Stimulated activated CD4-positive, alpha-beta T cell treated with anti-CD3 and anti-CD28 coated beads, Interleukin-15, amount 100 ng/mL, for 48 hours (primary cell): ENCODE measurements at places on chromosomes 2 and 18.

DNA sequence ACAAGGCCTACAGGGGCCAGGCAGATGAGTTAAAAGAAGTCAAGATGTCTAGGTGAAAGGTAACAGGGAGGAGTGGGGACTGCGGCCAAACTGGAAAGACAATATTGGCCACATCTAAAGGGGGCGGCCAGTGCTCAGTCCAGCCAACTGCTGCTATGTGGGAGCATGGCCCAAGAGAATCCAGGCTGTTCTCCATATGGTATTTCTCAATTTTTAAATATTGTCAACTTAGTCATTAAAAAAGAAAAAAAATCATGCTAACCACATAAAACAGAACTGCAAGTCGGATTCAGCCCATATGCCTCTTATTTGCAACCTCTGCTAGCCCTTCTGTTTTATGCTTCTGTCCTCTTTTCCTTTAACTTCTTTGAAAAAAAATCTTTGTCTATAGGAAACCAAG is 14.8 kb downstream of the TRABD2A start:
- no peak for DNase-seq

GRCh38 chr18:37787452-37787851 is 221.9 kb upstream of the CELF4 start:
- DNase-seq = no peak

DNA sequence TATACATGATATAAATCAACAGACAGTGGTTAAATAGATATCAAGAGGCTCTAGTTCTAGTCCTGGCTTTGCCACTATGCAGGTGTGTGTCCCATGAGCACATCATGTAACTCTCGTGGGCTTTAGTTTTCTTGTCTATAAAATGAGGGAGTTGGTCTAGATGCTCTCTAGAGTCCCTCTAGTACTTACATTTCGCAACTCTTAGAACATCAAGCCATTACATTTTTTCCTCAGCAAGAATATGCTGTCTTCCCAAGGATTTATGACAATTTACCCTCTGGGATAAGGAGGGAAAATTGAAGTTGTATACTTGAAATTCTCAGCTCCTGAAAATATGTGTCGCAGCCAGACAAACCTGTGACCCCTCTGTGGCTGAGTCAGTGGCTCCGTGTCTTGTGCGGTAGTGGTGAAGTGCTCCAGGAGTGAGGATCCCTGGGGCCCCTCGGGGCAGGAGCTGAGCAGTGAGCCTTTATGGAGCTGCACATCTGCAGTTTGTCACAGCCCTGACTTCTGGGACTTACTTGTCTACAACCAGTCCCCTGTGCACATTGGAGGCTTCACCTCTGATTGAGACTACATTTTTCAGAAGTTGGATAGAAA is 6.8 kb downstream of the PKP4 start:
- DNase-seq = no peak

DNA sequence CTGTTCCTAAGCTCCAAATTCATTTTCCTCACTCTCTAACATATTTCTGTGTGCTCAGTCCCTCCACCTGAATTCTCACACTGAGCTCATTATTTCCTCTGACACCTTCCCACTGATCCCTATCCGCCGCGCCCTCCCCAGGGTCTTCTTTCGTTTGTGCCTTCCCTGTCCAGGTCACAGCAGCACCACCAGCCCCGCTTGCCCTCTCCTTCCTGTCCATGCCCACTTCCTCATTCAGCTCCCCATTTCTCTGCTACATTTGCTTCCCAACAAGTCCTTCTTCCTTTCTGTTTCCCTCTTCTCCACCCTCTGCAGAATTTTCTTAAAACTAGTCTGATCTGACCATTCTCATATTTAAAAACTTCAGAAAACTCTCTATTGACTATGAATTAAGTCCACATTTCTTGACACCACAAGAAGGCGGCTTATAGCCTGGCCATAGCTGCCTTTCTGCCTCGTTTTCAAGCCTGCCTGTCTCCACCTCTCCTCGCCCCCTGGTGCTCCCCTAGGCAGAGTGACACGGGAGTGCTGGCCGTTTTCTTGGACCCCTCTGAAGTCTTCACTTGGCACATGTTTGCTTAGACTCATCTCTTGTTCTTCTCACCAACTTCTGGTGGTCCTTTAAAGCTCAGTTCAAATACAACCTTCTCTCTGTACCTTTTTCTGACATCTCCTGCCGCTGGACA is 138.7 kb upstream of the BOD1L2 start:
- DNase-seq = no peak

- no peak for DNase-seq
Observed at GRCh38 chr18:13207294-13207693, 11.3 kb upstream of the LDLRAD4 start.

DNA sequence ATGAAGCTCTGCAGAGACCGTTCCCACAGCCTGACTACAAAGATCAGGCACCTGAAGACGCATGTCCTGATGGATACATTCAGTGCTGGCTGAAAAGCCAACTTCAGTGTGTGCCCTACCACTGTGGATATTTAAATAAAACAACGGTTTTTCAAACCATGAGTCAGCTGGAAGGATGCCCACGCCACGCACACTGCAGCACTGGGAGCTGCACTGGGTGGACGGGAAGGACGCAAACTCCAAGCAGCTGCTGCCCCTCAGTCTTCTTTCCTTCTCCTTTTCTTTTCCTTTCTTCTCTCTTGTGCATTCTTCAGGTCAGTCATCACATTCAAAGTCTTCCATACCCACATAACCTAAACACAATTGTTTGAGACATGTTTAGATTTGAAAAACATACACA is 7.9 kb downstream of the TMEM18 start:
- no peak for DNase-seq

DNA sequence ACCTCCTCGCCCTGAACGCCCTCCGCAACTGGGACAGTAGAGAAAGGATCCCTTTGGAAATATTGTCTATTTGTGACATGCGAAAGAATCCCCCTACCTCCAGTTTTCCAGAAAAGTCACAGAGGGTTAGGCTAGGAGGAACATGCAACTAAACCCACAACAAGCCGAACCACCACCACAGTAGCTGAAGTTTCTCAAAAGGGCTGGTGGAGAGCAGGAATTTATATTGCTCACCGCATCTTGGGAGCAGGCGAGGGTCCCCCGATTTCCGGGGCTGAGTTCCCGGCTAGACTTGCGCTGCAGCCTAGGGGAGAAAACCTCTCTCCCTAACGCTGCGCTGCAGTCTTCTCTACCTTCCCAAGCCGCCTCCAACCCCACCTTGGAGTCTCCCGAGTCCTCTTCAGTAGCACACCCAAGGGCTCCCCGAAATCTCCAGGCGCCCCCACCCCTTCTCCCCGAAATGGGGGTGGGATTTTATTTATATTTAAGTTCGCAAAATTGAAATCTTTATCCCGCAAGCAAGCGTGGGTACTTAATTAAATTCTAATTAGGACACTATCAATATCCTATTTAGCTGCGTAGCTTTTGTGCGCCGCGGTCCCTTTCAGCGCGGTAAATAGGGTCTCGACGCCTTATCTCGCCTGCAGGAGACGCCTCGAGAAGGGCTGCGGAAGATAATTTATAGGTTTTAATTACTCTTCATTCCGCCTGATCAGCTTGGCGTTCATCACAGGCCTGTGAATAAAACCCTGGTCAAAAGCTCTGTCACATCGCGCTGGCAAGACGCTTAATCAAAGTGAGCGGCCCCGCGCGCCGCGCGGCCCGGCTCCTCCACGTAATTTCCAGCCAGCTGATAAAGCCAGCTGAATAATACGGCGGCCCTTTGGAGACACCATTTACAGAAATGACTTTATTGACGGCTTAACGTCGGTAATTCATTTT is 2.0 kb upstream of the EN1 start:
- DNase-seq = no peak

DNA sequence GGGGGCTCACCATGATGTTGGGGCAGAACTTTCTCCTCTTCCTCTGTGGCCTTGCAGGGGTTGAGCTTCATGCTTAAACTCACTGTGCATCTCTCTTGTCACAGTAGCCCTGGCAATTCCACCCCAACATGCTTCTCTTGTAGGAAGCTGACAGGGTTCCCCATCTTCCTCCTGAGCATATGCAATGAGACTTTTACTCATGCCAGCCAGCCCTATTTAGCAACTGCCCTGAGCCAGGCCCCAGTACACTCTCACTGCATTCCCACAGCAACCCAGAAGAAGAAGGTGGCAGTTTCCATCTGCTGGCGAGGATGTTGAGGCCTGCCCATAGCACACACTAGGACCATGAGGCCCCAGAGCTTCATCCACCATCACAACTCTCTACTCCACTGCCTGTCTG is 72.2 kb upstream of the TEX51 start:
- no peak for DNase-seq

GRCh38 chr18:58140387-58141325 is 96.6 kb downstream of the NEDD4L start:
- no peak for DNase-seq

- no peak for DNase-seq
Observed at GRCh38 chr2:7024261-7024660, 107.0 kb downstream of the RNF144A start.

DNA sequence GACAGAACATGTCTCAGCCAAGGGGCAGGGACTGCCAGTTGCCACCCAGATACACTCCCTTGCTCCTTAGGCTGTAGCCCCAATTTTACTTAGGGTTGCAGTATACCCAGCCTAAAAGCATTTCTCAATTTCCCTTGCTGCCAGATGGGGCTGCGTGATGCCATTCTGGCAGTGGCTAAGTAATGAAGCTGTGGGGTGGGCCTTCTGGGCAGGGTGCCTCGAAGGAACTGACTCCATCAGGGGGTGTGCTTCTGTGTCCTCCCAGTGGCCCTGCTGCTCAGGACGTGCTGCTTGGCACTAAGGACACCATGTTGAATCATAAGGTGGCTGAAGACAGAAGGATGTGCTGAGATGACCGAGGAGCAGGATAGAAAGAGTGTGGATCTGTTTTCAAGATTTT is 74.2 kb downstream of the VWA3B start:
- no peak for DNase-seq

GRCh38 chr2:1769703-1770422 is 25.5 kb upstream of the PXDN start:
- peak; percentile 37 for DNase-seq

DNA sequence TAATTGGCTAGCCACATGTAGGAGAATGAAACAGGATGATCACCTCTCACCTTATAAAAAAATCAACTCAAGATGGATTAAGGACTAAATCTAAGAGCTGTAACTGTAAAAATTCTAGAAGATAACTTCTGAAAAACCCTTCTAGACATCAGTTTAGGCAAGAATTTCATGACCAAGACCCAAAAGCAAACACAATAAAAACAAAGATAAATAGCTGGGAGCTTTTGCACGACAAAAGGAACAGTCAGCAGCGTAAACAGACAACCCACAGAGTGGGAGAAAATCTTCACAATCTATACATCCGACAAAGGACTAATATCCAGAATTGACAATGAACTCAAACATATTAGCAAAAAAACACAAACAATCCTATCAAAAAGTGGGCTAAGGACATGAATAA is 316.3 kb downstream of the METTL4 start:
- DNase-seq = no peak

- no peak for DNase-seq
Observed at GRCh38 chr2:143140864-143141661, 11.8 kb downstream of the ARHGAP15 start.

DNA sequence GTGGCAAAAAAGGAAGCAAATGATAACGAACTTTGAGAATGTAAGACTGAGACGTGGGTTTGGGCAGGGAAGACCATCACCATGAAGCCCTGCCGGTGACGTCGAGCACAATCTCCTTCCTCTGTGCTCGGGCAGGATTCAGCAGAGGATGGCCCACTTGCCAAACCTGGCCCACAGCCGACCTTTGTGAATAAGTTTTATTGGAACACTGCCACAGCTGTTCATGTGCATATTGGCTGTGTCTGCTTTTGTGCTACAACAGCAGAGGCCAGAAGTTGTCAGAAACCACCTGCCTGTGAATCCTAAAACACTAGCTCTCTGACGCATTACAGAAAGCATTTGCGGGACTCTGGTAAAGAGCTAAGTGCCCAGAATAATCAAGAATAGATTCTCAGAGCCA is 223.9 kb downstream of the MYT1L start:
- no peak for DNase-seq

GRCh38 chr2:160753331-160753654 is 259.7 kb upstream of the RBMS1 start:
- DNase-seq = no peak

DNA sequence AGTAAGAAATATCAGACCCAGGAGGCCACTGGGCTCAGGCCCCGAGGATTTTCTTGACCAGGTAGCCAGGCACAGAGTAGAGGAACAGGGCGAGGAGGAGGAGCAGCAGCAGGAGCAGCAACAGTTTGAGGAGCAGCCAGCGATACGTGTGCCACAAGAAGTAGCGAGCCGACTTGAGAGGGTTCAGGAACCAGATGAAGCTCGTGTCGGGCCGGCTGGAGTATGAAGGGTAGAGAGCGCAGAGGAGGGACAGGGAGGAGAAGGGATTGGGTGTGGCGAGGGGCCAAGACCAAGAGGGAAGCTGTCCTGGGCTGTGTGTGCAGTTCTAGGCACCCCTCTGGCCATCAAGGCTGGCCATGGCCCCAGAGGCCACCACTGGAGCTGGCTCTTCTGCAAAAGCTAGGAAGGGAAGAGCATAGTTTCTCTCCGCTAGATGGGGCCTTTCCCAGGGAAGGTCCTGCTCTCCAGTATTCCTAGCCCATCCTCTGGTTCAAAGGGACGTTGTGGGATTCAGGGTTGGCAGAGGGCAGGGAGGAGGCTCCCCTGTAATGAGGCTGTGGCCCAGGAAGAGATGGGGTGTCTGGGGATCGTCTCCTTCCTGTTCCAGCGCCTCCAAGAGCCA is 17.8 kb downstream of the OTOF start:
- no peak for DNase-seq

GRCh38 chr2:1709946-1710560 is 34.3 kb downstream of the PXDN start:
- no peak for DNase-seq

GRCh38 chr18:3916082-3916481 is 466.1 kb downstream of the TGIF1 start:
- no peak for DNase-seq

DNA sequence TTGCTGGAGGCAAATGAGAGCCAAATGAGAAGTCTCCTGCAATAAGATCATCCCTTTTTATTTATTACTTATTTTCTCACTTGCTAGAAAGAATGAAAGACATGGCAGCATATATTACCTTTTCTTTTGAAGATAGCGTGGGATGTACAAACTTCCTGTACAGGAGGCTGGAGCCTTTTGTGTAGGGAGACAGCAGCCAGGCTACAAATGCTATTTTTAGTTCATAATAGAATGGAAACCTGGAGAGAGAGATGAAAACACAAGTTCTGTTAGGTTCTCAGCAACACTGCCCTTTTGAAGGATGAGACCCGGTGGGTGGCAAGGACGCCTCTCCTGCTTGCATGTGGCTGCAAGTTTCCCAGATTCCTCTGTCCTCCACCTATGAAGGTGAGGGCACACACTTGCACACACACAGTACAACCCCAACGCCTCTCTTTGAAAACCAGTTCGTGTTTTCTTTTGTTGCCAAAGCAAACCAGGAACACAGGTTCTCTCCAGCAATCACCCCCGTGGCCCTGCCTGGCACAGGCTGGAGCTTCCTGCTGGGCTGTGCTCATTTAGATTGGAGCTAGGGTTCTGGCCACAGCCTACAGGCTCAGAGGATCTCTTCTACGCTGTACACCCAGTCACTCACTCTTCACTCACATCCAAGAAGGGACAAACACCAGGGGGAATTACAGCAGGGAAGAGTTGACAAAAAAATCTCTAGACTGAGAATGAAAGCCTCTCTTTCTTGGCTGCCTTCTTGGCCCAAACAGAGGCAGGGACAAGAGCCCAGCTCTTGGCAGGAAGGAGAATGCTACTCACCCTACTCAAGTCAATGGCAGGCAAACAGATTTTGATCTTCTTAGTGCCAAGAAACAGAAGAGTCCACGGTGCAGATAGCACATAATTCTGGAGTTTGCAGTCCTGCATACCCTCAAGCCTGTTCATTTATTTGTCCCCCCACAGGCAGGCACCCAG is 55.6 kb downstream of the MRPL35 start:
- no peak for DNase-seq
